Islet precursor cell (in vitro differentiated cells): ENCODE measurements at places on chromosomes 2 and 18.

GRCh38 chr2:140604788-140605187 lies 1526.0 kb downstream of the LRP1B start:
- no peak for DNase-seq

GRCh38 chr2:30321466-30321865 lies 90.1 kb downstream of the LBH start:
- no peak for DNase-seq

DNA sequence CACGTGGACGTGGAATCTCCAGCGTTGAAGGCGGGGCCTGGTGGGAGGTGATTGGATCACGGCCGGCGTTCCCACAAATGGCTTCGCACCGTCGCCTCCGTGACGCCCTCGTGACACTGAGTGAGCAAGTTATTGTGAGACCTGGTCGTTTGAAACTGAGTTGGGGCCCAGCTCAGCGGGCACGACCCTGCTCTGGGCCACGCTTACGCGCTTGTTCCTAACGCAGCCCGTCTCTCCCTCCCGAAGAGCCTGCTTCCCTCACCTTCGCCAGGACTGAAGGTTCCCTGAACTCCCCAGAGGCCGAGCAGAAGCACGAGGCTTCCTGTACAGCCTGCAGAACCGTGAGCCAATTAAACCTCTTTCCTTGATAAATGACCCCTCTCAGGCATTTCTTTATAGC lies 121.8 kb downstream of the RTP5 start:
- DNase-seq = no peak

GRCh38 chr2:217366966-217367365 lies 507.1 kb upstream of the TNP1 start:
- peak; percentile 87 for DNase-seq

DNA sequence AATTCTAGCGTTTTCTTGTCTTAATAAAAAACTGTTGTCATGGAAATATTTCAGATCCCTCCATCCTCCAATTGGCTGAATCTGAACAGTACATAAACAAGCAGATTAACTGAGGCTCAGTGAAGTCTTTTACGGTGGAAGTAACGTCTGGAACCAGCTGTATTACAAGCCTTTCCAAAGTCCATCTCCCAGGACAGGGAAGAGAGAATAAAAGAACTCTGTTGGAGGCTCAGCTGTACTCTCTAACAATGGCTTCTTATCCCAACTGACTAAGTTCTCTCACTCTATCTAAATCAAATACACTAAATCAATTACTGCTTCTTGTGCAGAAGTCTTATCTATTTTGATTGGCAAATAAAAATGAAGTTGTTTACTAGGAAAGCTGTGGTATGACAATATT lies 19.9 kb upstream of the NEDD4L start:
- DNase-seq = no peak

GRCh38 chr18:50320719-50321118 lies 33.2 kb upstream of the CXXC1 start:
- DNase-seq = no peak

GRCh38 chr18:31506024-31506742 lies 8.2 kb downstream of the DSG2 start:
- DNase-seq = no peak
